OCI-LY7 (cell line): ENCODE measurements at places on chromosomes 13 and 19. TPM values are rescaled to one million over a fixed set of nuclear protein-coding genes. Genes with fewer than 3 reads are reported as not detected.

GRCh38 chr13:60654415-60654814 lies 257.4 kb downstream of the TDRD3 start:
- no peak for DNase-seq

- DNase-seq = no peak
Observed at GRCh38 chr19:43739439-43740235, 15.1 kb downstream of the SMG9 start.

ZNF433 gene
- total RNA-seq = 0.76 and 0.89 TPM in 2 replicates

- DNase-seq = no peak
Observed at GRCh38 chr13:26548205-26548765, 9.2 kb upstream of the WASF3 start.

DNA sequence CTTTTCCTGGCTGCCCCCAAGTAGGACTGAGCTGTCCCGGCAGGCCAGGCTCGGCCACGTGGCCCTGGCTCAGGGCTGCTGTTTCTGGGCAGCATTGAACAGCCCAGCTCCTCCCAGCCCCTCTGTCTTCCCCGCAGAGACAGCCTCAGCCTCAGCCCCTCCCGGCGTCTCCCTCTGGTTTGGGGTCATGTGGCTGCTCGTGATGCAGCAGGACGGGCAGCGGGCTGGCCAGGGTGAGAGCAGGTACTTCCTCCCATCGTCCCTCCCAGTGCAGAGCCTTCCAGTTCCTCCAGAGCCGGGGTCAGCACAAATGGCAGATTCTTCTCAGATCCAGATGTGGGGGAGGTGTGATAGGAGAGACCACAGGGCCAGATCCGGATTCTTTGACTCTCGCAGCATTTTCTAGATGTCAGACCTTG lies 114.6 kb downstream of the KDM4B start:
- DNase-seq = no peak

DNA sequence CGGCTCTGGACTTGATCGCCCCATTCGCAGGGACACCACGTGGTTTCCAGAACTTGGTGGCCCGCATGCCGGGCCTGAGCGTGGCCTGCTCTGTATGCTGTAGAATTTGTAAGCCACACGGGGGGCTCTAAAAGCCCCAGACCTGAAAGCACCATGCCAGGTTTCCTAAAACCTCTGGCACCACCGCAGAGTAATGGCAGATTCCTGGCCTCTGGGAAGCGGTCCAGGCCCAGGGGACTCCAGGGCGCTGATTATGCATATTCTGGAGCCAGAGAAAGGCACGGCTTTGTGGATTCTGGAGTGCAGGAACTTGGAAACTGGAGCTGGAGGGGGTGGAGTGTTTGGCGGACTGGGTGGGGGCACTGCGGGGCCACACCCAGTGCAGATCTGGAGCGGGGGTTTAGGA lies 3.7 kb downstream of the FTL start:
- DNase-seq = no peak

RYR1 gene
- 0.61 and 1.4 TPM in 2 replicates for total RNA-seq

GRCh38 chr13:21541980-21542379 lies 62.0 kb downstream of the MICU2 start:
- DNase-seq = peak; percentile 2

DNA sequence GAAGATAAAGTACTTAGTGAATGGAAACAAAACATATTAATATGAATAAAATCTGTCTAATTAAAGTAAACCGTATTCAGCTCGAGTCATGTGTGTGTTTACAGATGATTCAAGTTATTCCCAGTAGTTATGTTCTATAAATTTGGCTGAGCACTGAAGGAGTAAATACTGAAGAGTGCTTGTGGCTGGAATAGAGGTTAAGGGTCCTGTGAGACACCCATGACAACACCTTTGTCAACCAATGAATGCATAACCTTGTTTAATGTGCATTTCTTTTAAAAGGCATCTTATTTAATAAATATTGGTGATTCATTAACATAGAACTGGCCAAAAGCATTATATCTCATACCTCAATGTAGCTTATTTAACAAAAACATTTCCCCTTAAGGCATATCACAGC lies 577.8 kb upstream of the SLITRK5 start:
- no peak for DNase-seq

DNA sequence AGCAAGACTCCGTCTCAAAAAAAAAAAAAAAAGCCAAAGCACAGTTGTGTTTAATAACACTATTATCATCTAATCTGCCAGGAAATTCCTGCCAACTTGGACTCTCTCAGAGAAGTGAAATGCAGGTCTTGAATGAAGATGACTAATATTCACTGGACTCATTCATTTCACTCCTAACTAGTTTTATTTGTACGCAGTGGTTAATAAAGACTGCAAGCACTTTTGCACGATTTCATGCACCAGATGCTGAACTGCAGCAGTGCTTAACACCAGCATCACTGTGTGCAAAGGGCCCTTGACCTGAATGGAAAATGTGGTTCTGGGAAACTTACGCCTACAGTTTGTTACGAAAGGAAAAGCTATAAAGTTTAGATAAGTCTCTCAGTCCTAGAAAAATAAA lies 63.3 kb downstream of the DHRS12 start:
- no peak for DNase-seq

DNA sequence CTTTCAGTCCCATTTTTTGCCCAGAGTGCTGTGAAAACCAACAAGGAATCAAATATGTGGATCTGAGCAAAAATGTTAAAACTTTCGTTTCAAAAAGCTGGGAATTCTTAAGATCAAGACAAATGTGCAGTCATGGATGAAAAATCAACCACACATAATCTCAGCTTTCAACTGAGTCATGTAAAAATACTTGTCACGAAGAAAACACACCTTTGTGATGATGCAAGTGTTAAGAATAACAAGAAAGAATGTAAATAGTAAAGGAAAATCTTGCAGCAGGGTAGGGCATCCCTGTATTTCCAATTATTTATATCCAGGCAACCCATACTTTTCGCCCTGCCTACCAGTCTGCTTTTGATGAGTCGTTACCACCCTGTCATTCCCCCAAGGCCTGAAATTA lies 27.4 kb upstream of the DCLK1 start:
- DNase-seq = no peak

PABPC3 gene
- 0.39 and 0.49 TPM in 2 replicates for total RNA-seq

DNA sequence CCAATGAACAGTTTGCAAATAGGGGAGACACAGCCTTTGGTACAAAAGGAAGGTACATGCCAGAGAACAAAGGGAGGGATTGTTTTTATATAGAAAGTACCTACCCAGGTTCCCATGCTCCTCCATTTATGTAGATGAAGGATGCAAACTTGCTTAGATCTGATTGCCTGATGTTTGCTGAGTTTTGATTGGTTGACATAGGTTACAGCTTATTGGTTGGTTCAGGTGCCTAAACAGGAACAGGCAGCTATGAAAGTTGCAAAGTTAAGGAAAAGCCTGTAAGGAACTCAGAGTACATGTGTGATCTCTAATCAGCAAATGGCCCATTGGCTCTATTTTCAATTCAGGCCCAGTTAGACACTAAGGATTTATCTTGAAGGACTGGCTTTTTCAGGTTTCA lies 6.5 kb upstream of the NAA16 start:
- no peak for DNase-seq

ELSPBP1 gene
- not detected in 2 replicates for total RNA-seq

- no peak for DNase-seq
Observed at GRCh38 chr13:39297664-39298171, 259.5 kb downstream of the NHLRC3 start.

ATCAY gene
- not detected in 2 replicates for total RNA-seq

PLIN4 gene
- 0.24 and 0.32 TPM in 2 replicates for total RNA-seq

DNA sequence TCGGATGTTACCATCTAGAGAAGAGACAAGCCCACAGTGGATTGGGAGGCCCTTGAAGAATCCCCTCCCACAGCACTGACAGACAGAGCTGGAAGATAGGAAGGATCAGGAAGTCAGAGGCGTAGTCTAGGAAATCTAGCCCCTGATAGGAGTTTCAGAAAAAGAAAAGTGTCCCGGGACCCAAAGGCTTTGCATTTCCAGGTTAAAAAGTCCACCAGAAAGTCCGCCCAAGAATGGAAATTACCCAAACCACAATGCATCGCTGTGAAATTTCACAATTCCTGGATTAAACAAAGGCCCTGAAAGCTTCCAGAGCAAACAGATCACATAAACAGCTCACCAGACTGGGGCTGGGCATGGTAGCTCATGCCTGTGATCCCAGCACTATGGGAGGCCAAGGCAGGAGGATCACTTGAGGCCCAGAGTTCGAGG lies 146.9 kb downstream of the KDM4B start:
- DNase-seq = no peak

DNA sequence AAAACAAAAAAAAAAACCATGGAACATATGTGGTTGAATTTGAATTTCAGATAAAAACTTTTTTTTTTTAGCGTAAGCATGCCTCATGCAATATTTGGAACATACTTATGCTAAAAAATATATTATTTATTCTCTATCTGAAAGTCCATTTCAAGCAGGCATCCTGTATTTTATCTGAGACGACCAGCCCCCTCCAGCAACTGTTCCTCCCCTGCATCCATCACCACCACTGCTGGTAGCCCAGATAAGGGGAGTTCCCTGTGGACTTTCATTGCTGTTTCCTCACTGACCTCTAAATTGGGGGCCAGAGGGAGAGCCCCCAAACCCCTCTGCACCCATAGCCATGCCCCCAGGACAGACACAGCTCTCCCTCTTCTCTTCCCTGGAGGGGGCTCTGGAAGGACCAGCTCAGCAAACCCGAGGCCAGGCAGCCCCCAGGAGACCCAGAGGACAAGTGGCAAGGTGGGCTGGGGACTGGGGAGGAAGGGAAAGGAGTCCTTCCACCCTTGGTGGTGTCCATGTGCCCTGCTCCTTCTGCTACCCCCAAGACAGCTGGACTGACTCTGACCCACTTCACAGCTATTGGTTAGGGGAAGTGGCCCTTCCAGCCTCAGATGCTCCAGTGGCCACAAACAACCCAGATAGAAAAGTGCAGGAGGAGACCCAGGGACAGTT lies 6.6 kb upstream of the SIGLEC12 start:
- no peak for DNase-seq

- no peak for DNase-seq
Observed at GRCh38 chr19:55491546-55492360, 3.5 kb downstream of the SSC5D start.
